ENCODE measurements at places on chromosomes 3 and 15.

DNA sequence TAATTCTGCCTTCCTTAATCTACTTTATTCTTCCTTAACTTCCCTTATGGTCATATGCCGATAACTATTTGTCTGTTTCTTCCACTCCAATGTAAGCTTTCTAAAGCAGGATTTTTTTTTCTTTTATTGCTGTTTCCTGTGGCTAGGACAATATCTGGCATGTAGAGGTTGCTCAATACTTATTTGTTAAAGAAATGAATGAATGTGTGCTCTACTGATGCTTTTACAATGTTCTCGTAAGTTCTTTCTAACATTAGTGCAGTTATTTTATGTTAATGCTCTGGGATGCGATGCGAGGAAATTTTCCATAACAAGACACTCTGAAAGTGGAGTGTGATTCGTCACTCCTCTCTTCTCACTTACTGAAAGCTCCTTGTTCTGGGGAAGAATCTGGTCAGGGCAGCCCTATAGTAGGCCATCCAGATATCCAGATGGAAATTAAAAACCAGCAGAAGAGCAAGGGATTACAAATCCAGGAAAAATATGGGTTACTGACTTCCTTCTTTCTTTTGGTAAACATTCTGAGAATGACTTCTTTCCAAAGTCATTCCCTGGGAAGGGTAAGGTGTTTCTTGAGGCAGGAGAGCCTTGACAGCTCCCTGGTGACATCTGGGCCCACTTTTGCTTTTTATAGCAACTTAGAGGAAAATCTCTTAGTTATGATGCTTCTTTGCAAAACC lies 420.4 kb downstream of the PDCD6IP start:
- DNase-seq = no peak

DNA sequence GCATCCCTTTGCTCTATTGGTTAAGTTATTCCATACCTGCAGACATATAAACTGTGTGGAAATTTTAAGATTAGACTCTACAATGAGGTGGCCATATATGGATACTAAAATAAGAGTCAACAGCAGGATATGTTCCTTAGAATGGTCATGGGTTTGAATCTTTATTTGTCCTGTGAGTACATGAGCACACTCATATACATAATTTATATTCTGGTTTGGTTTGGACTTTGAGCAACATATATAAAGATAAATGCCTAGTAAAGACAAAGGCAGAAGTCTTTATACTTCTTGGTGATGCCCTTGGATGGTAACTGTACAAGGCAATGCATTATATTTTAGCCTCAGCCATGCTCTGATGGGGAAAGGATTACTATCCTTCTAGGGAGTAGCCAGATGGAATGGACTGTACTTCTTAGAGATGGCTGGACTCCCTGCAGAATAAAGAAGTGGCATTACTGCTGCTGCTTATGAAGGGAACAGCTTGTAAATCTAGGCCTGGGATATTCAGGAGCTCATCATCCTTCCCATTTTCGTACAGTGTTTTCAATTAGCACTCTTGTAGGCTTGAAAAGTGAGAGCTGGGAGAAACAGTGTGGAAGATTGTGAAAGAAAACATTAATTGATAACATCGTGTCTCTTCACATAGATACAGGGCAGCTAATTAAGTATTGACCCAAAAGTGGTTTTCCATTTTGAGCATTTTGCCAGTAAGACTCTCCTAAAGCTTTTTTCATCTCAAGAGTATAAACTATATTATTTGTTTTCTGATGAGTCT lies 60.4 kb downstream of the HMG20A start:
- DNase-seq = no peak

DNA sequence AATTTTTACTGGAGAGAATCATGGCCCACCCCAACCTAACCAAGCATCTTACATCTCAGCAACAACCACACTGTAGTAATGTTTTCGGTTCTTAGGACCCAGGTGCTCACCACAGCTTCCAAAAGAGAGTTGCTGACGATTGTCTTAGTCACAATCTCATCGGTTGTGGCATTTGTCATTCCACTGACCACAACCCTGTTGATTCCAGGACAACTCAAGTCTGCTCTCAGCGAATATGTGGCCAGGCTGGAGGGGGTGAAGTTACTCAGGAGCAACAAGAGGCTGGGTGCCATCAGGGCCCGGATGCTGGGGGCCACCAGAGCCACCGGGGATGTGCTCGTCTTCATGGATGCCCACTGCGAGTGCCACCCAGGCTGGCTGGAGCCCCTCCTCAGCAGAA lies 25.9 kb downstream of the GALNT15 start:
- no peak for DNase-seq

DNA sequence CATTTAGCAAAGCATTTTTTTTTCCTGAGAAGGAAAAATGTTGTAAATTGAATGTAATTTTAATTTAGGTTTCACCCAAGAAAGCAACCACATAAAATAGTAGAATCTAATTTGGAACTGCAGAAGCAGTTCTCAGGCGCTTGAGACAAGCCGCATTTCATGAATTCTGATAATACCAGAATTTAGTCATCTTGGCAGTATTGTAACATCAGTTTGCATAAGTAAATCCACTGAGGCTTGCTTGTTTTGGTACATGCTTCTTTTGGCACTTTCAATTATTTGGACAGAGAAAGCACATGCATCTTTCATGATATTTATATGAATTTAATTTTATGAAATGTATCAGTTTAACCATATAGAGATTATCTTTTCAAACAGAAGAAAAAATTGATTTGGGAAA lies 389.7 kb upstream of the ROBO1 start:
- DNase-seq = no peak

DNA sequence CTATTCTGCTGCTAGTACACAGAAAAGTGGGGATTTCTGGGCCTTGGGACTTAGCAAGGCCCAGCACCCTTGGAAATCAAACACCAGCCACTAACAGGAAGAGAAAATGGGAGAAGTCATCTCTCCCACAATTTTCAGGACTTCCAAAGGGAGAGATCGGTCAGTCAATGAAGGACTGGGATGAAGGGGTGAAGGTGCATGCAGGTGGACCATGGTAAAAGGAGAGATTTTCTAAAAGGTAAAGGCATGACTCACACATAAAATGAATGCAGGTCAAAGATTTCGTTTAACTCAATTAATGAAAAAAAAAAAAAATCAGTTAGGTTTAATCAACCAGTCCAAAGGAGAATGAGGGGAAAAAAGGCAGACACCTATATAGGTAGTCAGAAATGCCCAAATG lies 176.4 kb upstream of the PROK2 start:
- DNase-seq = no peak

- DNase-seq = peak; percentile 88
These were observed 31.6 kb downstream of the ZDHHC19 start for GRCh38 chr3:196179380-196180308.

DNA sequence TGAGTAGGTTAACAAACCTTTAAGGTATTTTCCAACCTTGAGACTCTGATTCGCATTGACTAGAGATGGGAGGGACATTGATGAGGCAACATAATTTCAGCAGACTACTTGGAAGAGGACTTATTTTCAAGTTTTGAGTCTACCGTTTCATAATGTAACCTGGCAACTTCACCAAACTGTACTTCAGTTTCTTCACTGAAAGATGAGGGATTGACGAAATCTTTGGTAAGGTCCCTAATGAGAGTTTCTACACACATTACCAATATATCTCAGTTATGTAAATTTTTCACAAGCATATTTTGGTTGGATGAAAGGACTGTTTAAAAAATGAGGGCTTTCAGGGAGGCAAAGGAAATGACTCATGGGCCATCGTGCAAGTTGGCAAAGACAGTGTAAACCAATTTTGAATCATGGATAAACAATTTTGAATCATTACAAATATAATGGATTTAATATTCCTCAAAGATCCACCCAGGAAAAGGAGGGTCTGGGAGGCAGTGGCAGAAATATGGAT lies 28.7 kb upstream of the SEMA6D start:
- no peak for DNase-seq

- no peak for DNase-seq
These were observed 854 bp upstream of the COL8A1 start for GRCh38 chr3:99637368-99638111.

DNA sequence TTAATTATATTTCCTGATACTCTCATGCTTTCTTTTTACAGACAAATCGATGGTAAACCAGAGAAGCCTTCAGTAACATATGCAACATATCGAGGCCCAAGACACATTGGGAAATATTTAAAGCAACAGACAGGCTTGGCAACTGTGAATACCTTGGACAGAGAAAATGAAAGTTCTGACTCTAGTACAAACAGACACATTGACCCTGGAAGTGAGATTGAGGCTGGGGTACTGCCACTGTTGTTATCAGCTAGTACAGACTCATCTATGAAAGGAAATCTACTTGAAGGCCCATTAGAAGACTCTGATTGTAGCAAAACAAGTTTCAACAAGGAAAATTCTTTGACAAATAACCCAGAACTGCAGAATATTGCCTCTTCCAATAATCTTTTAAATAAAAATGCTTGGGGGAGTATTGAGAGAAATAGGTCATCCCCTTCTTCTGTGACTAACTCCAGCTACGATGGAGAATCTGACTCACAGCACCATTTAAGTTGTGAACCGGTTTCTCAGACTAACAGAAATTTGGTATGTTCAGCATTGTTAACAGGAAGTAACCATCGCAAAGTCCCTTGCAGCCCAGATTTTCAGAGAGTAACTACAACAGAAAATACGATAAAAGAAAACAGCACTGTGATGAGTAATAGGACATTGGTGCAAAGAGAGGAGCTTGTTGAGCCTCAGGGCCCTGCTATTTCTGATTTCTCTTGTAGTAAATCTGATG lies 50.2 kb downstream of the CRYBG3 start:
- DNase-seq = no peak

- DNase-seq = no peak
These were observed 251.1 kb downstream of the OCA2 start for GRCh38 chr15:27847775-27848710.

DNA sequence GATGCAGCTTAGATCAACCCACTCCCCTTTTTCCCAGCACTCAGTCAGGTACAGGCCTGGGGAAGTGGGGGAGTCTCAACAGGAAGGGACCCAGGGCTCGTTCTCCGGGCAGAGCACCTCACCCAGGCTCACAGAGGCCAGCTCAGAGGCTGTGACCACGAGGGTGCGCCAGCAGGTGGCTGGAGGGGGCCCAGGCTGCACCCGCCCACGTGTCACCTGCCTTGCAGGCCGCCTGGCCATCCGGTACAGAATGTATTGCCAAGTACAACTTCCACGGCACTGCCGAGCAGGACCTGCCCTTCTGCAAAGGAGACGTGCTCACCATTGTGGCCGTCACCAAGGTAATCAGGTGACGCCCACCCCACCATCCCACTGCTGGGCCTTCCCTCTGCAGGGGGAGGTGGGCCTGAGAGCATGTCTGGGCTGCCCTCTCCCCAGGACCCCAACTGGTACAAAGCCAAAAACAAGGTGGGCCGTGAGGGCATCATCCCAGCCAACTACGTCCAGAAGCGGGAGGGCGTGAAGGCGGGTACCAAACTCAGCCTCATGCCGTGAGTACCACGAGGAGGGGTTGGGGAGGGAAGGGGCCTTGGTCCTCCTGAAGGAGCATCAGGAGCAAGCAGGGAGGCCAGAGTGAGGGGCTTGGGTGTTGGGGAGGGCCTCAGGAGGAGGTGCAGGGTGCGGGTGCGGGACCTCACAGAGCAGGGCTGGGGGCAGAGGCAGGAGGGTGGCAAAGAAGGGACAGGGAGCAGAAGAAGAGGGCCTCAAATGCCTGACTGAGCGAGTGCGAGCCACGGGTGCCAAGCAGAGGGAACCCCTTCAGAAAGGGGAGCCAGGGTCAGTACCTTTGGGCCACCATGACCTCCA lies 14.0 kb upstream of the LMAN1L start:
- peak; percentile 70 for DNase-seq

- DNase-seq = peak; percentile 29
These were observed 65.3 kb downstream of the IGF1R start for GRCh38 chr15:98713585-98714001.

- peak; percentile 22 for DNase-seq
These were observed 157.9 kb downstream of the CHL1 start for GRCh38 chr3:354432-354831.

DNA sequence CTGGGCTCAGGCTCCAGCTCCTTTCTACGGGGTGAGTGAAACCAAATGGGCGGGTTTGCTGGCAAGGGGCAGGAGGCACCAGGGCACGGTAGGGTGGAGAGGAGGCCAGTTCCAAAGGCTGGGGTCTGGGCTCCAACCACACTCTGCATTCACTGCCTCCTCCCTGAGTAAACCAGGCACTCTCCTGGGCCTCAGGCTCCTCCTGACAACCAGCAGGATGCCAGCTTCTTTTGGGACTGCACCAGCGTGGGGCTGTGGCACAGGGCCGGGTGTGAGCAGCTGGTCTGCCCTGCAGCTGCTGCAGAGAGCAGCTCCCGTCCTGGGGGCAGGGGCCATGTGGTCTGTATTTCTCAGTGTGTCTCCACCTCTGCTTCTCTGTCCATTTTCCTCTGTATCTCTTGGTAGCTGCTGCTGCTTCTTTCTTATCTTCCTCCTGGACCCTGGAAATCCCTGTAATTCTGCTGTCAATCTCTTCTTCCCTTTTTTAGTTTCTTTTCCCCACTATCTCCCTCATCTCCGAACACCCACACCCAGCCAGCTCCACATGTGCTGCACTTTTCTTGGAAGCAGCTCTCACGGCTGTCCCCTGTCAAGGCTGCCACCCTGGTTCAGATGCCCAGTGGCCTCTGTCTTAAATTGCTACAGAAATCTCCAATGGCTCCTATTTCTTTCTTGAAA lies 54.9 kb upstream of the TBC1D21 start:
- no peak for DNase-seq

- peak; percentile 14 for DNase-seq
These were observed 45.2 kb downstream of the CMC1 start for GRCh38 chr3:28286595-28286994.

DNA sequence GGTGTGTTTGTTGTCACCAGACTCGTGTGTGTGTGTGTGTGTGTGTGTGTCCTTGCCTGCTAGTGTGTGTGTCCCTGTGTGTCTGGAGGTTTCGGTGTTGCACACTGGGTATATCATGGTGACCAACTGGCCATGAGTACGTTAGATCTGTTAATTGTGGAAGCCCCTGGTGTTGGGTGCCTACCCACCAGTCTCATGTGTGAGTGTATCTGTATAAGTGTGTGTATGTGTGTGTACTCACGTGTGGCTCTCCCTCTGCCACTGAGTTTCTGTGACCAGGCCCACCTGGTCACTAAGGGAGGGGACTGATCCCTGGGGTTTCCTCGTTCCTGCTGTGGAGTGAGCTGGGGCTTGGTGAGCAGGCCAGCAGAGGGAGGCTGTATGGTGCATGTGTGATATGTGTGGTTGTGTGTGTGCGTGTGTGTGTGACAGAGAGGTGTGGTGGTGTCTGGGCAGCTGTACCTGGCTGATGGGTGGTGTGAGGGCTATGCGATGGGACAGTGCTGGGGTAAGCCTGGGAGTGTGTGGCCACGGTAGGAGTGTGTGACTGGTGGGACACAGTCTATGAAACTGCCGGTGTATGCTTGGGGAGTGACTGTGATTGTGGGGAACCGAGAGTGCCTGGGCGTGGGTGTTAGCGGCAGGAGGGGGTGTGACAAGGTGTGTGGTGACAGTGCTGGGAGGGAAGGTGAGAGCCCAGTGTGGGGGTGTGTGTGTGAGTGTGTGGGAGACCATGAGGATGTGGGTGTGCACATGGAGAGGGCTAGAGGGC lies 1.8 kb downstream of the PRKCD start:
- DNase-seq = no peak

DNA sequence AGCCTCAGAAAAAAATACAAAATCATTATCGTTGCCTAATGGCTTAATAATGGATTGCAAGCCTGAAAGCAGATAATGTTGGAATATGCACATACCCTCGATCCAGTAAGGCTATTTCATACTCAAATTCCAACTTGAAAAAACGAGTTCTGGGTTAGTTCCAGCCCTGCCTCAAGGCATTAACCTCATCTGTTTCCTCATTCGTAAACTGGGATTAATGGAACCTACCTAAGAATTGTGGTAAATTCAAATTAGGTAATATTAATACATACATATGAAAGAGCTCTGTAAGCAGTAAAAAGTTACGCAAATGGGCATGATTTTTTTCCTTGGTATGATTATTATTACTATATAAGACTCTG lies 107.5 kb downstream of the SRGAP3 start:
- DNase-seq = no peak

Data from GM13977 (cell line).